A549 treated with dexamethasone at 1 μM for 4 hours (cell line): ENCODE measurements at places on chromosomes 16 and 17. TPM values are rescaled to one million over a fixed set of nuclear protein-coding genes. Genes with fewer than 3 reads are reported as not detected.

CIITA gene
- total RNA-seq, result 0.03 to 0.09 TPM (median 0.06 TPM) in 5 replicates

FHOD1 gene
- 31.3 to 53.0 TPM (median 49.4 TPM) in 5 replicates for total RNA-seq

RNF40 gene
- 67.2 to 89.4 TPM (median 83.7 TPM) in 5 replicates for total RNA-seq

ATP2A1 gene
- total RNA-seq, result 1.4 to 5.5 TPM (median 2.1 TPM) in 5 replicates

FNDC8 gene
- total RNA-seq, result 0.06 to 0.09 TPM (median 0.07 TPM) in 3 of 5 replicates, not detected in the others

VASN gene
- 3.6 to 6.2 TPM (median 5.6 TPM) in 5 replicates for total RNA-seq

ZFHX3 gene
- 9.2 to 19.6 TPM (median 16.7 TPM) in 5 replicates for total RNA-seq

ARL4D gene
- total RNA-seq, result 19.0 to 28.9 TPM (median 24.5 TPM) in 5 replicates

ZNF830 gene
- total RNA-seq, result 14.5 to 17.5 TPM (median 15.3 TPM) in 5 replicates

LGALS9B gene
- not detected in 5 replicates for total RNA-seq
